ENCODE measurements at places on chromosomes 7 and 10. TPM values are rescaled to one million over a fixed set of nuclear protein-coding genes. Genes with fewer than 3 reads are reported as not detected.
A peak's percentile ranks its signal among the peaks of the same experiment; 100 is the strongest.

DNA sequence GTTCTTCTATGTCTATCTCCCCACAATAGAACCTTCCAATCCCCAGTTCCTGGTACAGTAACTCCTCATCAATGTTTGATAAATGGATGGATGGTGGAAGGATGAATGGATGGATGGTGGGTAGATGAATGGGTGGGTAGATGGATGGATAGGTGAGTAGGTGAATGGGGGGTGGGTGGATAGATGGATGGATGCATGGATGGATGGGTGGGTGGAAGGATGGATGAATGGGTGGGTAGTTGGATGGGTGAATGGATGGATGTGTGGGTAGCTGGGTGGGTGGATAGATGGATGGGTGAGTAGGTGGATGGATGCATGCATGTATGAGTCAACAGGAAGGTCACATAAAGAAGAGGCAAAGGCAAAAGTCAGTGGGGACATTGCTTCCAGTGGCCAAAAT is 116.8 kb downstream of the GRID1 start:
- no peaks in the 10 kb centered on the region for H3K4me1 ChIP-seq
- no peaks in the 10 kb centered on the region for H3K27me3 ChIP-seq
- no peak overlapping the region for H3K4me3 ChIP-seq
- DNase-seq: no peak
- no peak overlapping the region for H3K27ac ChIP-seq

The MYPN gene
- not detected for total RNA-seq

GRCh38 chr10:33600381-33600780 is 265.9 kb upstream of the NRP1 start:
- no peak overlapping the region for H3K4me3 ChIP-seq
- no peaks in the 10 kb centered on the region for H3K4me1 ChIP-seq
- H3K27ac ChIP-seq: no peak overlapping the region
- DNase-seq: no peak
- no peaks in the 10 kb centered on the region for H3K36me3 ChIP-seq

- peak; percentile 66 for DNase-seq
- H3K4me3 ChIP-seq: peak overlapping the region; percentile 100
- peak overlapping the region; percentile 88 for H3K27ac ChIP-seq
Observed at GRCh38 chr7:6705959-6706665, 635 bp downstream of the ZNF12 start.

DNA sequence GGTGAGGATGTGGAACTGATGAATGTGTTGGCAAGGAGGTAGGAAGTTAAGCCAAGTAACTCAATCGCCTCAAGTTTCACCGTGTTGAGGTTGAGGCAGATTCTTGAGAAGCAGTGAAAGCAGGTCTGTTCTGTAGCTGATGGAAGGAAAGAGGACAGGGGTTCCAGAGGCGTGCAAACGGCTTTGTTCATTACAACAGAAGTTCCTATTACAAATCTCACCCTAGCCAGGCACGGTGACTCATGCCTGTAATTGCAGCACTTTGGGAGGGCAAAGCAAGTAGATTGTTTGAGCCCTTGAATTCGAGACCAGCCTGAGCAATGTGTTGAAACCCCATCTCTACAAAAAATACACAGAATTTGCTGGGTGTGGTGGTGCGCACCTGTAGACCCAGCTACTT is 36.9 kb upstream of the PTF1A start:
- no peaks in the 10 kb centered on the region for H3K36me3 ChIP-seq
- no peak for DNase-seq
- no peak overlapping the region for H3K4me3 ChIP-seq

- no peaks in the 10 kb centered on the region for H3K4me1 ChIP-seq
- no peaks in the 10 kb centered on the region for H3K36me3 ChIP-seq
Observed at GRCh38 chr10:130357226-130357625, 221.0 kb downstream of the GLRX3 start.

DNA sequence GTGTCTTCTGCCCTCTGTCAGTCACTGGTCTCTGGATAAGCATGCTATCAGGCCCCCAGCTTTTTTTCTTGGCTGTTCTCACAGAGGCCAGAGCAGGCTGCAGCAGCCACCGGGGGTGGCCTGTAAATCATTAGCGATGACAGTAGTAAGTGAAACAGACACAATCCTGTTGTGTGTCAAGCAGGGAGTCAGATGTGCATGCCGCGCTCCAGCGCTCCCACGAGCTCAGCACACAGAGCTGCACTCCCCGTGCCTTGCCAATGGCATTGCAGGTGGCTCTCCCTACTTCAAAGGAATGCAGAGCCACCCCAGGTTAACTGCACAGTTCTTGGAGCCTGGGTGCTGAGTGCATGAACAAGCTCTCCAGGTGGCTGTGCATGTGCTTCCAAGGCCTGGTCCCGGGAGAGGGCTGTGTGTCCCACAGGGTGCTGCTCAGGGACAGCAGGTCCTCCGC is 226.1 kb downstream of the GLRX3 start:
- H3K27ac ChIP-seq: no peak overlapping the region
- DNase-seq: no peak
- no peaks in the 10 kb centered on the region for H3K27me3 ChIP-seq
- no peaks in the 10 kb centered on the region for H3K36me3 ChIP-seq

DNA sequence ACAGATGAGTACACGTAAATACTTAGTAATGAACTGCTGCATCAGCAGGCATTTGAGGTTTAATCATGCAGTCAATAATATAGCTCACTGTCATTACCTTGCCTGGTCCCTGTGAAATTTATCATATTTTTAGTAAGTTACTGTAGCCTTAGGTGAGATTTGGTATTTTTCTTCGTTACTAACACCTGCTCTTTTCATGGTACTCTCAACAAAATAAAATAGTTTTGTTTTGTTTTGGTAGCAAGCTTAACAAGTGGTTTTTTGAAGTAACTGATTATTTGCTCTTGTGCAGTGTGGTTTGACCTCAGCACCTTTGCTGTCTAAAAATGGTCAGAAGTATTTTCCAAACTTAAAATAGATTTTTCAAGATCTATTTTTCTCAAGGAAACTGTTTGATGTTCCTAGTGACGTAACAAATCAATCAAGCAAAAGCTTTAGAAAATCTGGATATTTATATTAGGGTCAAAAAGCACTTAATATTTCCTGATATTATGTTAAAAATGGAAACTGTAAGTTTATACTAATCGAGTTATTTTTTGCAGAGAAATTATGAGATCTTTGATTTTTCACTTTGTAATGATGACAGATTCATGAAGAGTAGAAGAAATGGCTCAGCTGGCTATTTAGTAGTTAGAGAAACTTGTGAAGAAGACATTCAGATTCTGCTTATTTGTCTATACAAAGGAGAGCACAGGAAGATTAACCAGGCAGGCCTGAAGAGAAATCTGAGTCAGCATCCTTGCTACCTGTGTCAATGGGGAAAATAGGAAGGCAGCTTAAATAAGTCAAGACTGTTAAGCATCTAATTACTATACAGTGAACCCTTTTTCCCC is 21.0 kb upstream of the RPA3 start:
- no peaks in the 10 kb centered on the region for H3K36me3 ChIP-seq
- no peaks in the 10 kb centered on the region for H3K27me3 ChIP-seq
- H3K27ac ChIP-seq: no peak overlapping the region
- H3K4me3 ChIP-seq: no peak overlapping the region
- no peak for DNase-seq

The DPP6 gene
- not detected for total RNA-seq

DNA sequence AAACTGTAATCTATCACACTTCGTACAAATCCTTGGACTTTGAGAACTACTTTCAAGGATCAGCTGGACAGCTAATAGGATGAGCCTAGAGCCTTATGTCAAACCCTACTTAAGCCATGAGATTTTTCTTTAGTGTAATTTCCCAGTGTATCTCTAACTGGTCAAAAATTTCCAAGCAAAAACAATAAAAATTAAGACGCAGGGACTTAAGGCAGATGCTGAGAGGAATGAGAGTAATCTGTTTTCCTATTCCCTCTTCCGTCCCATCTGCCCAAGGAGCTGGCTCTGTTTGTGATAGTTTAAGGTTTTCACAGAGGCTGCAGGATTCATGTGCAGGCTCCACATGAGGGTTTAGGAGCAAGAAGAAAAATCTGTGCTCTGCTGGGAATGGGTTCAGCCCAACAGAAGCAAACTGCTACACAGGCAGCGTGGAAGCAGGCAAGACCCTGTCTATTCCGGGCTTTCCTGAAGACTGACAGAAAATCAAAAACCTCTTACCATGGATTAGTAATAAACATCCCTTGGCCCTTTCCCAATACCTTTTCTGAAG is 62.2 kb downstream of the ARMH3 start:
- no peaks in the 10 kb centered on the region for H3K27me3 ChIP-seq
- DNase-seq: no peak
- no peak overlapping the region for H3K4me3 ChIP-seq
- peaks cover 64% of the 10 kb centered on the region for H3K36me3 ChIP-seq
- H3K4me1 ChIP-seq: no peaks in the 10 kb centered on the region
- H3K27ac ChIP-seq: no peak overlapping the region

- H3K36me3 ChIP-seq: peaks cover 2% of the 10 kb centered on the region
- H3K4me3 ChIP-seq: no peak overlapping the region
- peak overlapping the region; percentile 83 for H3K27ac ChIP-seq
Observed at GRCh38 chr10:20007426-20007825, 191.2 kb downstream of the PLXDC2 start.

- no peaks in the 10 kb centered on the region for H3K27me3 ChIP-seq
- H3K36me3 ChIP-seq: no peaks in the 10 kb centered on the region
- H3K4me1 ChIP-seq: no peaks in the 10 kb centered on the region
- H3K27ac ChIP-seq: no peak overlapping the region
- no peak for DNase-seq
Observed at GRCh38 chr10:86085136-86085535, 281.5 kb downstream of the GRID1 start.

DNA sequence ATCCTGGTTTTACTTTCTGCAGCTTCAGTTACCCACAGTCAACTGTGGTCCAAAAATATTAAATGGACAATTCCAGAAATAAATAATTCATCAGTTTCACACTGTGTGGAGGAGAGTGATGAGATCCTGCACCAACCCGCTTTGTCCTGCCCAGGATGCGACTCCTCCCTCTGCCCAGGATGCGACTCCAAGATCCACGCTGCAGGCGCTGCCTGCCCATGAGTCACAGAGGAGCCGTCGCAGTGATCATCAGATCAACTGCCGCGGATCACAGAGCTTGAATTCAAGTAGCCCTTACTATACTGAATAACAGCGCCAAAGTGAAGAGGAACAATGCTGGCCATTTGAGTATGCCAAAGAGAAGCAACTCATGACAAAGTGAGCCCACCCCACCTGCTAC is 61.5 kb downstream of the GRB10 start:
- H3K4me1 ChIP-seq: peaks cover 40% of the 10 kb centered on the region
- DNase-seq: no peak
- no peak overlapping the region for H3K4me3 ChIP-seq
- no peaks in the 10 kb centered on the region for H3K27me3 ChIP-seq
- H3K36me3 ChIP-seq: no peaks in the 10 kb centered on the region

DNA sequence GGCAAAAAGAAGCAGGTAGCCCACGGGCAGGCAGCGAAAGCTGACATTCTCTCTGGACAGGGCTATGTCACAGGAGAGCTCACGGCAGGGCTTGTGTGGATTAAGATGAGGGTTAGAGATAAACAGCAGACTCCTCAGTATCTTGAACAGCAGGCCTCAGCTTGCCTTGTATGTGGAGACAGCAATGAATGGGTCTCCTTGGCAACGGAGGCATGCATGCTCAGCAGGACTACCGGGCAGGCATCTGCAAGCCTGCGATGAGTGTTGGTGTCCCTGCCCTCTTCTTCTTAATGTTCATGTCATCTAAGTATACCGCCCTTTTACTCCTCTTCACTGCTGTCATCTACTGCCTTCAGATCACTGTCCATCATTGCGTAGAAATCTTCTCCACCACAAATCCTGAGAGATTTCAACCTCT is 81.9 kb upstream of the C1GALT1 start:
- no peak for DNase-seq
- no peaks in the 10 kb centered on the region for H3K36me3 ChIP-seq
- H3K27ac ChIP-seq: no peak overlapping the region
- no peak overlapping the region for H3K4me3 ChIP-seq

- no peaks in the 10 kb centered on the region for H3K4me1 ChIP-seq
- no peaks in the 10 kb centered on the region for H3K27me3 ChIP-seq
- H3K27ac ChIP-seq: no peak overlapping the region
- no peak overlapping the region for H3K4me3 ChIP-seq
- DNase-seq: no peak
Observed at GRCh38 chr7:42167206-42167605, 69.8 kb downstream of the GLI3 start.

The VSTM4 gene
- total RNA-seq: 17.7 TPM

DNA sequence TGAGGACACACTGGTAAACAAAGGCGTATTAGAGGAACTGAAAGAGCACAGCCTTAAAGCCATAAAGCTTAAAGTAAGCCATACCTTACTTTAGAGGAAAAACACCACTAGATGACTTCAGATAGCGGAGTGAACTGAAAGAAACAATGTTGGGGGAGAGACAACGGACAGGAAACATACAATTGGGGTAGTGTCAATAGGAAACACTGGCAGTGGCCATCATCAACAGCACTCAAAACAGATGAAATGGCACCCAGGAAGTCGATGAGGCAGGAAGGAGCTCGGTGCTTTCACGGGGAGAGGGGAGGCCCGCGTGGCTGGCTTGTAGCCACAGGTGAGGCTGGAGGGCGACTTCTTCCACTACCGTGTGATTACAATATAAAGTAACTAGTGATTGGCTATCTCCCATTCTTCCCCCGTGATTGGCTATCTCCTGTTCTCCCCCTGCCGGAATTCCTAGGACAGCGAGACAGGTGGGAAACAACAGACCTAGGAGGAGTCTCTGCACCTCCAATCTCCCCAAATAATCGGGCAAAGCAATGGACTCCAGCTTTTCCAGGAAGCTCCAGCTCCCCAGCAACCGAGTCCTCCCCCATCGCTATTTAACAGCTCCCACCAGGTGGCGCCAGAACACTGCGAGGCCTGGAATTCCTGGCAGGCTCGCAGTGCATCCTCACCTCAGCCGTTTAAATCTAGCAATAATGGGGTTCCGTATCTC is 2.4 kb upstream of the TAS2R38 start:
- H3K36me3 ChIP-seq: no peaks in the 10 kb centered on the region
- peak; percentile 75 for DNase-seq
- H3K4me3 ChIP-seq: peak overlapping the region; percentile 49
- H3K27me3 ChIP-seq: no peaks in the 10 kb centered on the region
- H3K4me1 ChIP-seq: no peaks in the 10 kb centered on the region

The MMRN2 gene
- total RNA-seq: 282 TPM

GRCh38 chr7:75981203-75981452 is 13.3 kb downstream of the TMEM120A start:
- no peaks in the 10 kb centered on the region for H3K27me3 ChIP-seq
- H3K27ac ChIP-seq: no peak overlapping the region
- DNase-seq: no peak
- H3K4me3 ChIP-seq: no peak overlapping the region
- no peaks in the 10 kb centered on the region for H3K4me1 ChIP-seq

DNA sequence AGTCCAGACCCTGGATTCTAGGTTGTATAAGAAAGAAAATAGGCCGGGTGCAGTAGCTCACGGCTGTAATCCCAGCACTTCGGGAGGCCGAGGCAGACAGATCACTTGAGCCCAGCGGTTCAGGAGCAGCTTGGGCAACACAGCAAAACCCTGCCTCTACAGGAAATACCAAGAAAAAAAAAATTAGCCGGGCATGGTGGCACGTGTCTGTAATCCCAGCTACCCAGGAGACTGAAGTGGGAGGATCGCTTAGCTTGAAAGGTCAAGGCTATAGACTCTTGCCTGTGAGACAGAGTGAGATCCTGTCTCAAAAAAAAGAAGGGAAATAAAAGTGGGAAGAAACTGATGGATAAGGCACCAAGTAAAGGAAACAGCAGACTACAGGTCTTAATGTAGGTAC is 287.9 kb upstream of the KLF14 start:
- DNase-seq: no peak
- no peak overlapping the region for H3K4me3 ChIP-seq
- H3K36me3 ChIP-seq: no peaks in the 10 kb centered on the region
- no peaks in the 10 kb centered on the region for H3K27me3 ChIP-seq

Measured in ascending aorta (tissue), 2 donors.